Fibroblast of the aortic adventitia (primary cell): ENCODE measurements at places on chromosomes 11 and 22.

GRCh38 chr11:14073849-14074476 lies 111.4 kb downstream of the SPON1 start:
- peak; percentile 73 for DNase-seq

DNA sequence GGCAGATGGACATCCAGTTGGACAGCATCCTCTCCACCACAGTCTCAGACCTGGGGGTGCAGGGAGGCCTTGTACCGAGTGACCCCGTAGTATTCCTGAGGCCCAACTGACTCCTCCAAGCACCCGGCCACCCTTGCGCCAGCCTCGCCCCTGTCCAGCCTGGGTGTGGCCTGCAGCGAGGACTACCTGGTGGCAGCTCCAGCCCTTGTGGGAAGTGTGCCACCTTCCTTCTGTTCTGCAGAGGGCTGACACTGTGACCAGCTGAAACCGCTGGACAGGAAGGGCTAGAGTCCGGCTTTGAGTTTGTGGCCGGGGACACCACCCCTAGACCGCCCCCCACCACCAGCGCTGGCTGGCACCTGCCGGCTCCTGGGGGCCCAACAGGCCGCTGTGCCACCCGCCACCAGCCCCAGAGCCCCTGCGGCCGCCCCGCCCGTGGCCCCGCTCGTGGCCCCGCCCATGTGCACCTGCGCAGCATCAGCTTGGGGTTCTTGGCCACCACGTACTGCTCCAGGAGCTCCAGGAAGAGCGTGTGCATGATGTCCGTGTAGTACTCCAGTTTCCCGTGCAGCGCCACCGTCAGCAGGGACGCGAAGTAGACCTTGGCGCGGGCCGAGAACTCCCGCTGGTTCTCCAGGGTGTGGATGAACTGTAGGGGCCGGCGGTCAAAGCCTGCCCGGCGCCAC lies 10.0 kb upstream of the MAPK11 start:
- DNase-seq = no peak

- peak; percentile 96 for DNase-seq
Observed at GRCh38 chr11:6319704-6320410, 444 bp downstream of the CAVIN3 start.

DNA sequence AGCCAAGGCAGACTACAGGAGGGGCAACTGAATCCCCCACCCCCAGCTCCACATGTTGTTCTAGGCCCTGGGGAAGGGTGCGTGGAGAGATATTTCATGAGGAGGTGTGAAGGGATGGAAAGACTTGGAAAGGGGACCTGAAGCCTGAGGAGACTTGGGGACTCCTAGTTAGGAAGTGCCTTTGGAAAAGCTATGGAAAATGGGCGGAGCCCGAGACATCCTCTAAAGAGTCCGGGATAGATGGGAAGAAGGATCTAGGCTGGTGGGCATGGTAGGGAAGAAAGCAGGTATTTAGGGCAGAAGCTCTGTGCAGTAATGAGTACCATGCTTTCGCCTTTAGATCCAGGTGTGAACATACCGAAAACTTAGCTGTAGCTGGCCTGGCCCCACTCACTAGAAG lies 15.0 kb upstream of the CYP2R1 start:
- DNase-seq = no peak

GRCh38 chr22:21975273-21975672 lies 7.3 kb downstream of the TOP3B start:
- DNase-seq = no peak
